ENCODE measurements at places on chromosomes 4 and X.

DNA sequence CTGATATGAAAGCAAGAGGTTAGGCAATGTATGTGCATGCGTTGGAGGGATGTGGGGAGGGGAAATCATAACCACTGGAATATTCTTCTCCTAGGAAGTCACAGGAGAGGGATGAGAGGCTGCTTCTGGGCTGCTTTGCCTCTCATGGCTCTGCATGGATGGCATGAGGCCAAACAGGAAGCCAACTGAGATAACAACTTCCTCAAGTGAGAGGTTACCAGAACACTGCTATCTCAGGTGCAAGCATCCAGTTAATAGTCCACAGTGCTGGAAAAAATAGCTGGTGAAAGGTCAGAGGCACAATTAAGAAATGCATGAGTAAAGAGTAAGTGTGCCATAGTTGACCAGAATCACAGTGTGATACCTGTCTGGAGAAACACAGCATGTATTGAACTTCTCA, 113.3 kb downstream of the ELOVL6 start:
- DNase-seq: no peak

GRCh38 chr4:636628-637159, 11.3 kb downstream of the PDE6B start:
- no peak for DNase-seq

- DNase-seq: no peak
Measured at GRCh38 chr4:69793732-69794131, 33.3 kb upstream of the SULT1B1 start.

- no peak for DNase-seq
Measured at GRCh38 chr4:130185123-130185522, 1089.2 kb downstream of the C4orf33 start.

DNA sequence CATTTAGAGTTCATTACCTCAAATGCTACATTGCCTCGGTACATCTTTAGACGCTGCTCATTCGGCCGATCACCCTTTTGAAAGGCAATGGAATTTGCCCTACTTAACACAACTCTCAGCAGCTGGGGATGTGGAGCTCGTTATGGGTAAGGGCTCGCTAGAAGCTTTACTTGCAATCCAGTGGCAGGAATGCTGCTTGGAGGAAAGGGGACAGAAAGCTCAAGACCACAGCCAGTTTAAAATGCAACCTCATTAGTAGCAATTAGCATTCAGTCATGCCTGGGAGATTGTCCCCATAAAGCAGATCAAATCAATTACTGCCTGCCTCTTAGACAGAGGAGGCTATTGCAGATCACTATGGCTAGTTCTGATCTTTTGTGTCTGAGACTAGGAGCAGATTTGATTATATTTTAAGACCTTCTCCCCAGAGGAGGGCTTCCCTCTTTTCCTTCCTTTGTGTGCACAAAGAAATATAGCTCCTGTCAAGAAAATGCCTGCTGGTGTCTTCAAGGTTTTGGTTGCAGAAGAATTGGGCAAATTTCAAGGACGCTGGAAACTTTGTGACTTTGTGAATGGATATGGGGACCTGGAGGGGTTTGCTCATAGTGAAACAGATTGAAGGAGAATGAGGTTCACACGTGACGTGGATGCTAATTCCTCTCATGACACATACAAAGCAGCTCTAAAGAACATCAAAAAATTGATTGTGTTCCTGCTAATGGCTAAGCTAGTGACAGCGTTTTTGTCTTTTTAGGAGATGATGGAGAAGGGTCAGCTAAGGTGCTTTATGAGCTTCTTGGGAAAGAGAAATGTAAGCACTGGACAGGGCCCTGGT, 237.5 kb upstream of the GLRA2 start:
- no peak for DNase-seq

- DNase-seq: peak; percentile 52
Measured at GRCh38 chrX:38939067-38939466, 137.8 kb downstream of the MID1IP1 start.

GRCh38 chr4:83114576-83114975, at the start of gene PLAC8:
Gene PLAC8, minus strand, starts transcription at chr4:83114729. Its CDS starts 6,808 bp downstream, at chr4:83107921.
- DNase-seq: no peak

GRCh38 chrX:119488749-119489148, 20.5 kb downstream of the SLC25A5 start:
- DNase-seq: peak; percentile 51

- no peak for DNase-seq
Measured at GRCh38 chrX:131424895-131425294, 119.0 kb upstream of the OR13H1 start.

DNA sequence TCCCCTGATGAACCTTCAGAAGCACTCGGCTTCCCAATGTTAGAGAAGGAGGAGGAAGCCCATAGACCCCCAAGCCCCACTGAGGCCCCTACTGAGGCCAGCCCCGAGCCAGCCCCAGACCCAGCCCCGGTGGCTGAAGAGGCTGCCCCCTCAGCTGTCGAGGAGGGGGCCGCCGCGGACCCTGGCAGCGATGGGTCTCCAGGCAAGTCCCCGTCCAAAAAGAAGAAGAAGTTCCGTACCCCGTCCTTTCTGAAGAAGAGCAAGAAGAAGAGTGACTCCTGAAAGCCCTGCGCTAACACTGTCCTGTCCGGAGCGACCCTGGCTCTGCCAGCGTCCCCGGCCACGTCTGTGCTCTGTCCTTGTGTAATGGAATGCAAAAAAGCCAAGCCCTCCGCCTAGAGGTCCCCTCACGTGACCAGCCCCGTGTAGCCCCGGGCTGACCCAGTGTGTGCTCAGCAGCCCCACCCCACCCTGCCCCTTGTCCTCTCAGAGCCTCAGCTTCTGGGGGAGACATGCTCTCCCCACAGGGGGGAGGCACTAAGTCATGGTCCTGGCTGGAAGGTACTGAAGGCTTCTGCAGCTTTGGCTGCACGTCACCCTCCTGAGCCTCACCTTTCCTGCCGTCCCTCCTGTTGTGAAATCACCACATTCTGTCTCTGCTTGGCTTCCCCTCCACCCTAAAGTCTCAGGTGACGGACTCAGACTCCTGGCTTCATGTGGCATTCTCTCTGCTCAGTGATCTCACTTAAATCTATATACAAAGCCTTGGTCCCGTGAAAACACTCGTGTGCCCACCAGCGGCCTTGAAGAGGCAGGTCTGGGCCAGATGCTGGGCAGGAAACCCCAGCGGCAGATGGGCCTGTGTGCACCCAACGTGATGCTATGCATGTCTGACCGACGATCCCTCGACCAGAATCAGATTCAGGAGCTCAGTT, 34.7 kb downstream of the NOP14 start:
- no peak for DNase-seq

DNA sequence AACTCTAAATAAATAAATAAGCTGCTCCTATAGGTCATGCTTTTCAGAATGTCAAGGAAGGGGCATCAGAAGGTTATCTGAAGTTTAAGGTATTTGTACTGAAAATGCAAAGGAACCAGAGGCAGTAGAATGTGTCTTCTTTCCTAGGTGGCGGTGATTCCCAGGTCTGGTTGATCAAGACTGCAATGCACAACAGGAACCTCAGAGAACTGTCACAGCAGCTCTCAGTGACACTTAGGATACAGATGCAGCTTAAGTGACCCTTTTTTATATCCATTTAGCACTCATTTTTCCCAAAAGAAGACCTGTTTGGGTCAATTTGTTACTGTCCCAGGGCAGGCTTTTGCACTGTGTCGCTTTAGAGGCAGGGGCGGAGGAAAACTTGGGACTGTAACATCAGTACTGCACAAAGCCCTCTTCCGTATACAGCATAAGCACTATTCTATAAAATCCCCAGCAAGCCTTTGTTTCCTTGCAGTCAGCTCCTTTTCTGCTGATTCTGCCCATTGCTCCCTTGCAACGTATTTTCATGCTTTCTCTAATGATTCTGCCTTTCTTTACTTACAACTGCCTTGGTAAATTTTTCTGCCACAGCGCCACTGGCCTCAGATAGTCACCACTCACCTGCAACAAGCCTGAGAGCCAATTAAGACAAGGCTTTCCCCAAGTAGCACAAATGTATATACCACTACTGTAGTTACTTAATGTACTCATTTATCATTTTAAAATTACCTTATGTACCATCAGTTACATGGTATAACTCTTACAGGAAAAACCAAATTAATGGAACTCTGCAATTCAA, 1.5 kb upstream of the MND1 start:
- DNase-seq: no peak
